Umbilical cord (tissue), 2 donors: ENCODE measurements at places on chromosomes 2 and 18.

DNA sequence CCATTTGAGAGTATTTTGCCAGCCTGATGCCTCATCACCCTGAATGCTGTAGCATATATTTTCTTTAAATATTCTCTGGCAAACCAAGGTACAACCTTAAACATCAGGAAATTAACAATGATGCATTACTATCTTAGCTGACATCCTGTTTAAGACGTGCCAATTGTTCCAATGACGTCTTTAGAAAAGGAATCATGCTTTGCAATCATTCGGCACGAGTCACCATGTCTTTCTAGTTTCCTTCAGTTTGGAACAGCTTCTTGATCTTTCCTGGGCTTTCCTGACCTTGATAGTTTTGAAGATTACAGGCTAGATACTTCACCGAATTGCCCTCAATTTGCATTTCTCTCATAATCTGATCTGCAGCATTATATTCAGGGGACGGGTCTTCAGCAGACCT is 88.2 kb upstream of the GLI2 start:
- DNase-seq: no peak

GRCh38 chr2:181457121-181457740 is at the start of gene ITGA4:
TSS of gene ITGA4 (plus strand) at chr2:181457386. CDS start at chr2:181457655, 269 bp downstream.
- DNase-seq: peak; percentile 80

GRCh38 chr2:7265286-7265685 is 348.1 kb downstream of the RNF144A start:
- DNase-seq: no peak

DNA sequence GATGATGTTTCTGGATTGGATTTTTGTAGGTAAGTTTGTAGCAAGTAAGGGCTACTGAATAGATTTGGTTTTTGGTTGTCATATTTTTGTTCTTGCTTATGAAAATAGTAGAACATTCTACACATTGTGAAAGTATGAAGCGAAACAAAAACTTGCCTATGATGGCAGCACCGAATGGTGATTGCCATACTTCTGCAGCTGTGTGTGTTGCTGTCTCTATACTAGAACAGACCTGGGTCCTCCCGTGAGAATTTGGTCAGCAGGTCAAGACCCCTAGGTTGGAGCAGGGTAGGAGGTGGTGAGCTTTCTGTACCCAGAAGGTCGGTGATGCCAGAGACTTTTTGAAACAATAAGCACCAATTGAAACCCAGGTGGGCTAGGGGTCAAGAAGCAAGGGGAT is 322.6 kb downstream of the PRKCE start:
- DNase-seq: no peak

DNA sequence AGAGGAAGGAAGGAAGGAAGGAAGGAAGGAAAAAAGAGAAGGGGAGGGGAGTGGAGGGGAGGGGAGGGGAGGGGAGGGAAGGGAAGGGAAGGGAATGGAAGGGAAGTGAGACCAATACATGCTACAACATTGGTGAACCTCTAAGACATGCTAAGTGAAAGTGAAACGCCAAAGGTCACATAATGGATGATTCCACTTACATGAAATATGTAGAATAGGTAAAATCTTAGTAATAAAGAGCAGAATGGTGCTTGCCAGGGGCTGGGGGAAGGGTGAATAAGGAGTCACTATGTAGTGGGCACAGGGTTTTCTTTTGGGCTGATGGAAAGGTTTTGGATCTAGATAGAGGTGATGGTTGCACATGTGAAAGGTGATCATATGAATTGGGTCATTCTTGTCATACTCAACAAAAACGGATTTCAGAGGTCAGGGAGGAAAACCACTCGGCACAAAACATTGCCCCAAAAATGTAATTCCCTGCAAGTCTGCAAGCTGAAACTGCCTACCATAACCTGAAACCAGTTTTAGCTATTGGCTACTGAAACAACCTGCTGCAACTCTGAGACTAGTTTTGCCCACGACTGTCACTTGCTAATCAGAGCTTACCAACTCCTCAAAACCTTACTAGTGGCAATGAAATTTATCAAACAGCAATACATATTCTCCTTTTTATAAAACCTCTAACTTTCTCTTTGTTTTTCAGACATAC is 59.2 kb downstream of the CCDC141 start:
- no peak for DNase-seq

- DNase-seq: no peak
Measured at GRCh38 chr2:212186166-212186565, 352.4 kb downstream of the ERBB4 start.

GRCh38 chr2:39513641-39514094 is 76.6 kb upstream of the MAP4K3 start:
- peak; percentile 89 for DNase-seq

DNA sequence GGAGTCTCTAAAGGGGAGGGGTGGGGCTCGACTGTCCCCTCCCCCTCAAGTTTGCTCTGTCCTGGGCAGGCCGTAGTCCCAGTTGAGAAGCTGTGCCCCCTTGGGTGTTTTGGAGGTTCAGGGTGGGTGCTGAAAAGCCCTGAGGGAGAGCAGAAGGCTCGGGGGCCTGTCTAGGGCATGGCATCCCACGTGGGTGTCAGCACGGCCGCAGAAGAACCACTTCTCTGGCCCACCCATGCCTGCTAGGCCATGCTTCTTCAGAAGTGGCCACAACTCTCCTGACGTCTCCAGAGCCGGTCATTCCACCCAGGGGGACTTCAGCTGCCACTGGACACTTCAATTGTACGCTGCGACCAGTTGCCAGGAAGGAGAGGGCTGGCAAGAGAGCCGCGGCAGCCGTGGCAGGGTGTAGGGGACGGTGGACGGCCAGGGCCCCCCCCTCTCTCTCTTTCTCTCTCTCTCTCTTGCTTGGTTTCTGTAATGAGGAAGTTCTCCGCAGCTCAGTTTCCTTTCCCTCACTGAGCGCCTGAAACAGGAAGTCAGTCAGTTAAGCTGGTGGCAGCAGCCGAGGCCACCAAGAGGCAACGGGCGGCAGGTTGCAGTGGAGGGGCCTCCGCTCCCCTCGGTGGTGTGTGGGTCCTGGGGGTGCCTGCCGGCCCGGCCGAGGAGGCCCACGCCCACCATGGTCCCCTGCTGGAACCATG is at the start of gene INPP5D:
Gene INPP5D (plus strand): TSS at position 546 of the 704 bp plus-strand sequence. CDS start 137 bp downstream, at position 683.
- peak; percentile 41 for DNase-seq

GRCh38 chr2:71254078-71254477 is 27.2 kb upstream of the PAIP2B start:
- DNase-seq: no peak

- no peak for DNase-seq
Measured at GRCh38 chr2:76760367-76760704, 761.8 kb downstream of the LRRTM4 start.

- no peak for DNase-seq
Measured at GRCh38 chr2:140473851-140474250, 1657.0 kb downstream of the LRP1B start.

- no peak for DNase-seq
Measured at GRCh38 chr2:168210216-168210894, 37.0 kb downstream of the STK39 start.

- no peak for DNase-seq
Measured at GRCh38 chr18:79440316-79441110, 44.8 kb downstream of the NFATC1 start.

- no peak for DNase-seq
Measured at GRCh38 chr2:101310834-101311695, 2.6 kb upstream of the RNF149 start.

DNA sequence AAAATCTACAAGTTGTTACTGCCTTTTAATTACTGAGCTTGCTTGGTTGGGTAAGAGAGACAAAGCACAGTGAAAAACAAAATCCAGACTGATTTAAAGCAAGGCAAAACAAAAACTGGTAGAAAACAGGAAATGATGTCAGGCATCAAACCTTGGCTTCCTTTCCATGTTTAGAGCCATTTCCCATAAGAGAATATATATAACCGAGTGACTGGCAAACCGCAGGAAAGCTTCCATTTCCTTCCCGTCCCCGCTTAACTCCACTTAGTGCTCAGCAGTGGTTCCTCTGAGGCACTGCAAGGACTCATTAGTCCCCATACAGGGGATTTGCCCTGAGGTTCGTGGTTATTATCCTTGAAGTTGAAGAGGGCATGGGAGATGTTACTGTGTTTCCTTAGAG is 446.3 kb downstream of the LPIN1 start:
- peak; percentile 21 for DNase-seq

DNA sequence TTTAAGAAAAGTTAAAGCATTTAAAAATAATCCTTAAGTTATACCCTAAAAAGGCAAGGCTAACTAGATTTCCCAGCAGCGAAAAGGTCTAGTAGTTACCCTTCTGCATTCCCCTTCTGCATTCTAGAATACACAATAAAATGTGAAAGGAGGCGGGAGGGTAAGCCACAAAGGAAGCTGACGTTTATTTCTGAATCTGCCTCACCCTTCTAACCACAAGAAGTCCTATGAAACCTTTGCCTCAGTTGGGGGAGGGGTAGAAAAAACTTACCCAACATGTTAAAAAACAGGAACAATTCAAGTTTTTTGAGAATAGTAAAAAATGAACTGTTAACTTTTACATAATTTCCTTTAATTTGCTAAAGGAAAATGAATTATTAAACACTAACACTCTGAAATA is 11.3 kb downstream of the STK17B start:
- DNase-seq: peak; percentile 78

DNA sequence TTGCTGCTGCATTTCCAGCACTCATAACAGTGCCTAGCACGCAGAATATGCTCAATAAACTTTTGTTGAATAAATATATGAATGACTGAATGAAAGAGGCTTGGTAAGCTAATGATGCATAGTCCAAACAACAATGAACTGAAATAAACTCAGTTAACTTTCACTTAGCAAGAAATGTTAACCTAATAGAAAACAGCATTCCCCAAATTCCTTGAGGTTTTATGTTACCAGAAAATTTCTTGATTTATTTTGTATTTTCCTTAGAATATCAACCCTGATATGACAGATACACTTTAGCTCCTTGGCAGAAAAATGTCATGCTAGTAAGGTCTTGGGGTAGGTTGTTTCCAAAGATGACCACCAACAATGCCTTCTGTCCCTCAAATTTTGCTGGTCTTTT is 217.4 kb downstream of the KCNE4 start:
- no peak for DNase-seq

GRCh38 chr2:40315683-40316082 is 136.2 kb downstream of the SLC8A1 start:
- peak; percentile 86 for DNase-seq
